NCI-H1105 treated with DMSO at 0.1 percent for 48 hours (cell line): ENCODE measurements at places on chromosomes 3 and 15.

GRCh38 chr3:77342688-77343087 is 302.8 kb downstream of the ROBO2 start:
- DNase-seq: no peak

- no peak for DNase-seq
Observed at GRCh38 chr3:99473321-99473751, 165.1 kb upstream of the COL8A1 start.

DNA sequence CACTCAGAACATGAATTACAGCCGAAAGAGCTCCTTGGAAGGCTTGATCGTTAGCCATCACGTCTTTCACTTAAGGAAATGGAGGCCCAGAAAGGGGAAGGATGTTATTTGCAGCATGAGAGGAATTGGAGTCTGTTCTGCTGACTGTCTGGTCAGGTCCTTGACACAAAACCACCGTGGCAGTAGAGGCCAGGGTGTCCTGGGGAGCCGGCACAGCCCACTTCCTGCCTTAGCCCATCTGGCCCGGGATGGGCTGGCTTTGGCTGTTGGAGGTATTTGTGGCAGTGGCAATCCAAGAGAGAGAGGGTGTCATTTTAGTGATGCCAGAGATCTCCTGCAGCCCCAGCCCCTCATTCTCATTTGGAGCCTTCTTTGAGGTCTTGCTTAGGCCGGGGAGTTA is 37.4 kb downstream of the ST6GAL1 start:
- no peak for DNase-seq

DNA sequence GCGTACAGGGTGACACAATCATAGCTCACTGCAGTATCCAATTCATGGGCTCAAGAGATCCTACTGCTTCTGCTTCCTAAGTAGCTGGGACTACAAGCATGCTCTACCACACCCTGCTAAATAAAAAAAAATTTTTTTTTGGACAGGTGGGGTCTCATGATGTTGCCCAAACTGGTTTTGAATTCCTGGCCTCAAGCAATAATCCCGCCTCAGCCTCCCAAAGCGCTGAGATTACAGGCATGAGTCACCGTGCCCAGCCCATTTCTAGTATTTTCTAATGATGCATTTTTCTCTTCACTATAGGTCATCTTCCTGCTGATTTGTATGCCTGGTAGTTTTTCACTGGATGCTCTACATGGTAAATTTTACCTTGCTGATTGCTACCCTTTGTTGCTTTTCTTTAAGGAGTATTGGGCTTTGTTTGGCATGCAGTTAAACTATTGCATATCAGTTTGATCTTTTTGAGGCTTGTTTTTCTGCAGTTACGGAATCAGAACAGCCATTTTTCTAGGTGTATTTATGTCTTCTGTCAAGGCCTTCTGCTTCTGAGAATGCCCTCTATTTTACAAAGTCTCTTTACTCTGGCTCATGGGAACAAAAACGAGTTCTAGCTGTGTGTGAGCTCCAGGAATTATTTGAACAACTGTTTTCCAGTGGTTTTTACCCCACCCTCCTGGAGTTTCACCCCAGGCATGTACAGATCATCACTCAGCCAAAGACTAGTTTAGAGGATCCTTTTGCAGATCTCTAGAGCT is 14.2 kb upstream of the NPTN start:
- no peak for DNase-seq

DNA sequence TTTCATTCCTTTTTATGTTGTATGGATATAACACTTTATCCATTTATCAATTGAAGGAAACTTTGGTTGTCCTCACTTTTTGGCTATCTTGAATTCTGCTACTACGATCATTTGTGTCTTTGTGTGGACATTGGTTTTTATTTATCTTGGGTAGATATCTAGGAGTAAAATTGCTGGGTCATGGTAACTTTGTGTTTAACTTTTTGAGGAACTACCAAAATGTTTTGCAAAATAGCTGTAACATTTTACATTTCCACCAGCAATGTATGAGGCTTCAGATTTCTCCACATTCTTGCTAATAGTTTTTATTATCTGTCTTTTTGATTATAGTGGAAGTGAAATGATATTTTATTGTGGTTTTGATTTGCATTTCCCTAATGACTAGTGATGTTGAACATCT is 55.6 kb downstream of the TLNRD1 start:
- DNase-seq: no peak

DNA sequence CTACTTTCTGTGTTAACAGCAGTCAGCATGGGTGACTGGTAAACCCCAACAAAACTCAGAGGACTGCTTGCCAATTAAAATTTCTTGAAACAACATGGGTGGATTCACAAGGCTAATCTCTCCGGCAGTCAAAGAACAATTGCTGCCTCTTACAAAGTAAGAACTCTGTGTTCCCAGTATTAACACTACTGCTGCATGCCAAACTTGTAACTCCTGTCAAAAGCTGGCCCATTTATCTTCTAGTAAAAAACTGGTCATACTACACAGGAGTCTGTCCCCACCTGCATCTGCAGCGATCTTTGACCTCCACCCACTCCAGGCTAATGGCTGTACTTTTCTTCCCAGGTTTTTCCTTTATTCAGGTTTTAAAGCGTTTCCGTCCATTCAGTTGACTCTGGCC is 8.7 kb upstream of the ZNF589 start:
- no peak for DNase-seq

DNA sequence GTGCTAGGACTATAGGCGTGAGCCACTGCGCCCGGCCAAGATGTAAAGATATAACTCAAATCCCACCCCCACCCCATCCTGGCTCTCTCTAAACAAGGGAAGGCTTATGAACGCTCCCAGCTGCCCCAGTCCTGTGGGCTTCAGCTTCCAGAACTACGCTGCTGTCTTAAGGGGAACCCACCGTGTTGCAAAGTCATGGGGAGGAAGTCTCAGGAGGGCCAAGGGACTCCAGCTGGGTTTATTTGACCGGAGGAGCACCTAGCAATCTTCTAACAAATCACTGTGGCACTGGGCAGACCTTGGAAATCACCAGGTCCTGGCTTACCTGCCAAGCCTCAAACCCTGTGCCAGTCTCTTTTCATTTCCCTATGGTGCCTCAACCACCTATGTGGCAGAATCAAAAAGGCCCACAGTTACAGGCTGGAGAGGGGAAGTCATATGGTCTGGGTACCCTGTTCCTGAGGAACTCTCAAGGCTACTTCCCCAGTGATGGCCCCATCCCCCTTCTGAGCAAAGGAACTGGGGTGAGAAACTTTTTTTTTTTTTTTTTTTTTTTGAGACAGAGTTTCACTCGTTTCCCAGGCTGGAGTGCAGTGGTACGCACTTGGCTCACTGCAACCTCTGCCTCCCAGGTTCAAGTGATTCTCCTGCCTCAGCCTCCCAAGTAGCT is 83.4 kb downstream of the RBPMS2 start:
- no peak for DNase-seq

GRCh38 chr3:373193-373779 is 176.7 kb downstream of the CHL1 start:
- no peak for DNase-seq

DNA sequence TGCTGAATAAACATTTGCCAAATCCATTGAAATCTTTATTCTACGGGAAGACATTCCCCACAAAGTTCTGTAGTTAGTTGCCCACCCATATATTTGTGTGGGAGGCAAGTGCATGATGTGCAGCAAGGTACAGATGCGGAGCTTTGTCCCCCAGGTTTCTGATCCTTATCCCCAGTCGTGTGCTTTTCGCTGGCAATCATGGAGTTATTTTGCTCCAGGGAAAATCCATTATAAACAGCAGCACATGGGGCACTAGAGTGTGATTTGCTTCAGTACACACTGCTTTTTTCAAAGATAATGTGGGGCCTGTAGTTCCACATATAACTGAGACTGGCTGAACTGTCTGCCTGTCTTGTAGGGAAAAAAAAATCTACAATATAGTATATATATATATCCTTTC is 132.1 kb downstream of the FEZF2 start:
- DNase-seq: no peak

- no peak for DNase-seq
Observed at GRCh38 chr3:14481018-14481645, 59.0 kb downstream of the GRIP2 start.

GRCh38 chr3:142657033-142657432 is 60.8 kb downstream of the PLS1 start:
- DNase-seq: no peak

DNA sequence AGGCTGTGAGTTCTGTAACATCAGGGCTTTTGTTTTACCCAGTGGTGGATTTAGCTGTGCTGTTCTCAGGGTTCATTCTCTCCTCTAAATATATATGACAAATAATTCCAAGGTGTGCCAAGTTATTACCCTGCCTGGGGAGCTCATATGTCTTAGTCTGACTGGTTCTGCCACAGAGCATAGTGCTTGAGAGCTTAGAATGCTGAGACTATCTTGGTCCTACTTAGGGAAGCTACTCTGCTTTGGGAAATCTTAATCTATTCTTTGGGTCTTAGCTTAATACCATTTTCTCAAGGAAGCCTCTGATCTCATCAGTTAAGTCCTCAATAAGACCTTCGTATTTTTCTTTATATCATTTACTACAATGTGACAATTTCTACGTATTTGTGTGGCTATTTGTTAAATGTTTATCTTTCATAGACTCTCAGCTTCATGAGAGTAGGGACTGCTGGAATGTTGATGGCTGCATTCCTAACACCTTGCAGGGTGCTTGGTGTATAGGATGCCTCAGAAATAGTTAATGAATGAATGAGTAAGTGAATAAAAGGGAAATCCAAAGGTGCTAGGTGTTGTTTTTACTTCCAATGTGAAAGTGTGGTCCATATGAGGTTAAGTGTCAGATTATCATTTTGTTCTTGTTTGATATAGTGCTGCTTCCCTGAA is 1.8 kb downstream of the OTOL1 start:
- DNase-seq: no peak

- DNase-seq: no peak
Observed at GRCh38 chr3:140236836-140237501, 302.0 kb downstream of the CLSTN2 start.

GRCh38 chr3:169144731-169145130 is 518.8 kb downstream of the MECOM start:
- DNase-seq: no peak

DNA sequence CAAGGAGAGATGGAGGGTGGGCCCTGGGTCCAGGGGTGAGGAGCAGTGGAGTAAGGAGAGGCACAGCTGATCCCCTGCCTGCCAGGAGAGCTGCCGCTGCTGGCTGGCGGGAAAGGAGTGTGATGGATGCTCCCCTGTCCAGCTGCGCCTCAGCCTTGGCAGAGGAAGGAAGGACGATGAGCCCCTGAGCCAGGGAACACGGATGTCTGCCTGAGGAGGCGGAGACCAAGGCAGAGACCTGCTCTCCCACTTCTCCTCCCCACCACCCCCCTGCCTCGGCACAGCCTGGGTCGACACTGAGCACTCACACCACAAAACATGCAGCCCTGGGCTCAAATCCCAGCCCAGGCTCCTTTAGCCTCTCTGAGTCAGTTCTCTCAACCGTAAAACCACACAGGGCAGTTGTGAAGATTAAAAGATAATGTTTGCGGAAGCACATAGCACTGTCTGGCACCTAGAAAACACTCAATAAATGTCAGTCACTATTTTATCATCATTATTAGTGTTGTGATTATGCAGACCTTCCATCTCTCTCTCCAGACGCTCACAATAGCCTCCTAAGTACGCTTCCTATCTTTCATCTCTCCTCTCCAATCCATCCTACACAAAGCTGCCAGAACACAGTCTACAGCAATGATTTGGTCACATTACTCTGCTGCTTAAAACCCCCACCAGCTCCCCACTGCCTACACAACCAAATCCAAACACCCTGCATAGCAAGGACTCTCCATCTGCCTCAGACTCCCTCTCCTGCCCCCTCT is 52.2 kb downstream of the SEMA5B start:
- DNase-seq: peak; percentile 50

DNA sequence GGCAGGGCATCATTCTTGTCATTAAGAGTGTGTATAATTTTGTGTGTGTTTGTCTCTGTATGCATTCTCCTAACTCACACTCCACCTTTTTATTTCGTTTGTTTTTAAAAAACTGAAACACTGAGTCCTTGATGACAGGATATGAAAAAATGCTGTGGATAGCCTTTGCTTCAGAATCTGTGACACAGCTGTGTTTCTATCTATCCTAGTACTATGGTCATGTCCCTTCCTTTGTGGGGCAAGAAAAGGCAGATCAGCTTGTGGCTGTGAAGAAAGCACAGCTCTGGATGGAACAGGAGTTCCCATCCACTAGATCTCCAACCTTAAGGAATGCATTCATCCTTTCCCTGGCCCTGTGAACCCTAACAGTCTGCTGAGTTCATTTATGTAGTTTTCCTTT is 60.3 kb downstream of the OTOL1 start:
- DNase-seq: no peak

GRCh38 chr15:58340176-58340575 is 91.6 kb upstream of the LIPC start:
- no peak for DNase-seq

DNA sequence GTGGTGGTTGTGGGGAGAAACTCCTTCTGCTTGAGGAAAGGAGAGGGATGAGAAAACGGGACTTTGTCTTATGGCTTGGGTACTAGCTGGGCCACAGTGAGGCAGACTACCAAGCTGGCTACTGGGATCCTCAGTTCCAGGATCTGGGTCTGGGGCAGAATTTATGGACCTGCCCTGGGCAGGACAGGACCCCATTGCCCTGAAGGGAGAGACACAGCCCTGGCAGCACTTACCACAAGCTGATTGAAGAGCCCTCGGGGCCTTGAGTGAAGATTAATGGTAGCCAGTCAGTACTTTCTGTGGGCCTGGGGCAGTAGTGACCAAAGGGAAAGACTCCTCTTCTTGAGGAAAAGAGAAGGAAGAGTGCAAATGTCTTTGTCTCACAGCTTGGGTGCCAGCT is 799.7 kb downstream of the SI start:
- no peak for DNase-seq

DNA sequence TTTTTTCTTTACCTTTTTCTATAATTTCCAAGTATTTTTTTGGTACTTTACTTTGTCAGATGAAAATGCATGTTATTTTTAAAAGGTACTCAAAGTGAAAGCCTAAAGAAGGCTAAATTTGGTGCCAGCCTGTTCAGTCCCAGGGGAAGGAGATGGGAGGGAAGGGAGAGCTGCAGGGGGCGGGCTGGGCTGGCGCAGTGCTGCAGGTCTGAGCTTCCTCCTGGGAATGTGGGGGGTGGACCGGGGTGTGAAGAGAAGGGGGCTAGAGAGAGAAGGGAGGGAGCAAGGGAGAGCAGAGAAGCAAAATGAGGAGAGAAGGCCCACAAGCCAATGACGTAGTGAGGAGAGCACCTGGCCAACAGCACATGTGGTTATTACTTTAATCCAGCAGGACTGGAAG is 71.0 kb upstream of the SCN5A start:
- no peak for DNase-seq

GRCh38 chr3:135973841-135974240 is 8.3 kb downstream of the PPP2R3A start:
- no peak for DNase-seq
